Pancreas (tissue), 10 donors: ENCODE measurements at places on chromosomes 6 and 20.

DNA sequence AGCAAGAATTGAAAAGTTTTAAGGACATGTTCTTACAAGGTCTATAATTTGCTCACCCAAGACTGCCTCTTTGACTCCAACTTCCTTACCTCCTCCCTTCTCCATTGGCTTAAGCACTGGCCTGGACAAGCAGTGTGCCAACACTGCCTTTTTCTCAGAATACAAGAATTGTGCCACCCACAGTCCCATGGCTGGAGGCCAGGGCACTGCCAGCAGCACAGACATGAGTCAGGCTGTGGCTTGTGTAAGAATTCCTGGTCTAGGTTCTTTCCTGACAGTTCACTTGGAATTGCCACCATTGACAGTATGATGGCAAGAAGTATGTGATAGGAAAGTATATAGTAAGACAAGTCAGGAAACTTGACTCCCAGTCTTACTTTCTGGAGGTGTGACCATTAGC, 202.7 kb upstream of the MARCKS start:
- DNase-seq, result peak; percentile 95

DNA sequence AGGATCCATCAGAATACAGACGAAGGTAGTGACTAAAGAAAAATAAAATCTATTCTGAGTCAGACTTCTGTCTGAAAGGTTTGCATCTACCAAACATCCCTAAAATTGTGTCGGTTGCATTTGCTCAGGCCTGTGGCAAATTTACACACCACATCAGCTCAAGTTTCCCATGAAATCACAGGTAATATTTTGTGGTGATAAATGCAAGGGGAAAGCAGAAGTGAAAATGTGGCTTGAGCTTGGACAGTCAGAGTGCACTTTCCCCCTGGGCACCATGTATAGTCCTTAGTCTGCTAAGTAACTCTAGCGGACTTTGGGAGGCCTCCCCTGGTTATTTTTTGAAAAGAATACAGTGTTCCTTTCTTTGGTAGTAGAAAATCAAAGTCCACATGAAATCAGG, 159.1 kb downstream of the PKHD1 start:
- no peak for DNase-seq

- no peak for DNase-seq
These were observed 662.6 kb downstream of the BCKDHB start for GRCh38 chr6:80769106-80769505.

GRCh38 chr6:110856296-110856695, 18.3 kb upstream of the AMD1 start:
- no peak for DNase-seq

DNA sequence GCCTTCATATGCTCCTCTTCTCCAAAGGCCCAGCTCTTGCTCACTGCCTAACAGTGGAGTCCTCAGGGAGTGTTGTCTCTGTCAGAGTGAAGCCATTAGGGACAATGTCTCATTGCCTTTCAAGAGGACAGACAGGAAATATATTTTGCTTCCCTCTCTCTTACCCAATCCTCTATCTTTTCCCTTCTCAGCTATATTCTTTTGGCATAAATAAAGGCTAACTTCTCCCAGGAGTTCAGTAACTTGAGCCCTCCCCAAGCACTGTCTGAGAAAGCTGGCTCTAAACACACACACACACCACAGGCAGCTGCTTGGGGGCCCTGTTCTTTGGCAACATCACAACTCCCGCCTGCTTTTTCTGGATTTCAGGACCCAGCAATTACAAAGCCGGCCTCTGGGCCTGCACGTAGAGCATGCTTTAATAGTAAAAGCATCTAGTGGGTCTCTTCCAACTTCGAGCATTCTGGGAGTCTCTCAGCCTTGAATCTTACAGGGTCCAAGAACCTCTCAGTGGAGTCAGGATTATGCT, 34.7 kb upstream of the LAMA4 start:
- DNase-seq, result peak; percentile 14
